ENCODE measurements at places on chromosomes 5 and 9.
A peak's percentile ranks its signal among the peaks of the same experiment; 100 is the strongest.

GRCh38 chr5:39394946-39395345 is 29.8 kb downstream of the DAB2 start:
- H3K4me3 ChIP-seq, result no peak overlapping the region
- H3K4me1 ChIP-seq, result peaks cover 6% of the 10 kb centered on the region
- no peaks in the 10 kb centered on the region for H3K27me3 ChIP-seq
- H3K36me3 ChIP-seq, result peaks cover 38% of the 10 kb centered on the region
- H3K27ac ChIP-seq, result no peak overlapping the region

GRCh38 chr5:6041977-6042550 is 336.3 kb downstream of the MED10 start:
- DNase-seq, result no peak
- no peak overlapping the region for H3K27ac ChIP-seq
- no peaks in the 10 kb centered on the region for H3K4me1 ChIP-seq
- H3K4me3 ChIP-seq, result no peak overlapping the region

GRCh38 chr5:90015584-90016018 is 394.0 kb downstream of the CETN3 start:
- no peaks in the 10 kb centered on the region for H3K27me3 ChIP-seq
- no peak overlapping the region for H3K4me3 ChIP-seq
- no peaks in the 10 kb centered on the region for H3K36me3 ChIP-seq
- peaks cover 6% of the 10 kb centered on the region for H3K4me1 ChIP-seq
- H3K27ac ChIP-seq, result no peak overlapping the region

- DNase-seq, result peak; percentile 82
- H3K27me3 ChIP-seq, result no peaks in the 10 kb centered on the region
- H3K27ac ChIP-seq, result peak overlapping the region; percentile 87
- H3K36me3 ChIP-seq, result no peaks in the 10 kb centered on the region
- H3K4me1 ChIP-seq, result peaks cover 6% of the 10 kb centered on the region
- no peak overlapping the region for H3K4me3 ChIP-seq
Measured at GRCh38 chr5:154107756-154108155, 69.0 kb downstream of the MFAP3 start.

DNA sequence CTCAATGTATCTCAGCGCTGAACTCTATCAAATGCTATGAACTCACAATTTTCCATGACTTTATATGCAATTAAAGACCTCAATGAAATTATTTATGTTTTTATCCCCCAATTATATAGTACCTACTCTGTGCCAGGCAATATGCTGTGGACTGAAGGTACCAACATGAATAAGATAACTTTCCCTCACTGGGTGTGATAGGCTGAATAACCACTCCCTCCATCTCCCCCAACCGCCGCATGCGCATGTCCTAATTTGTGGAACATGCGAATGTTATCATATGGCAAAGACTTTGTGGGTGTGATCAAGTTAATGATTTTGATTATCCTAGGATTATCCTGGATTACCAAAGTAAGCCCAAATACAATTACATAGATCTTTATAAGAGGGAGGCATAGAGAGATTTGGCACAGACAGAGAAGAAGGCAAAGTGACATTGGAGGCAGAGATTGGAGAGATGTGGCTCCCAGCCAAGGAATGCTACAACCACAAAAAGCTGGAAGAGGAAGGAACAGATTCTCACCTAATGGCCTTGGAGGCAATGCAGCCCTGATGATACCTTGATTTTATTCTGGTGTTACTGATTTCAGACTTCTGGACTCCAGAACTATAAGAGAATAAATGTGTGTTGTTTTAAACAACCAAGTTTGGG is 149.1 kb upstream of the VCAN start:
- no peak overlapping the region for H3K4me3 ChIP-seq
- DNase-seq, result no peak
- no peaks in the 10 kb centered on the region for H3K27me3 ChIP-seq
- no peak overlapping the region for H3K27ac ChIP-seq
- H3K36me3 ChIP-seq, result no peaks in the 10 kb centered on the region

Data from endodermal cell (in vitro differentiated cells).